Esophagus squamous epithelium (tissue), 5 donors: ENCODE measurements at places on chromosomes 7 and 10. TPM values are rescaled to one million over a fixed set of nuclear protein-coding genes. Genes with fewer than 3 reads are reported as not detected.

Gene ZNF33B
- 20.4 TPM for total RNA-seq

Gene TLX1
- total RNA-seq: not detected

Gene ASAH2
- total RNA-seq: 0.38 TPM

Gene CPA4
- 12.3 TPM for total RNA-seq

Gene TSPAN33
- total RNA-seq: 3.8 TPM

Gene PRSS37
- not detected for total RNA-seq

Gene DGKI
- not detected for total RNA-seq

Gene CLCN1
- total RNA-seq: not detected

Gene TMEM176B
- 54.9 TPM for total RNA-seq

Gene SFRP4
- total RNA-seq: not detected

Gene CH25H
- total RNA-seq: 15.8 TPM

Gene MYOZ1
- total RNA-seq: 0.19 TPM

Gene KIAA1549
- 0.18 TPM for total RNA-seq

Gene PLXNA4
- 7.1 TPM for total RNA-seq

Gene CDC14C
- total RNA-seq: not detected

Gene SH2B2
- 0.47 TPM for total RNA-seq

Gene MINDY4
- 3.9 TPM for total RNA-seq

Gene CTBP2
- total RNA-seq: 47.4 TPM
